ENCODE measurements at places on chromosomes 11 and 22.

DNA sequence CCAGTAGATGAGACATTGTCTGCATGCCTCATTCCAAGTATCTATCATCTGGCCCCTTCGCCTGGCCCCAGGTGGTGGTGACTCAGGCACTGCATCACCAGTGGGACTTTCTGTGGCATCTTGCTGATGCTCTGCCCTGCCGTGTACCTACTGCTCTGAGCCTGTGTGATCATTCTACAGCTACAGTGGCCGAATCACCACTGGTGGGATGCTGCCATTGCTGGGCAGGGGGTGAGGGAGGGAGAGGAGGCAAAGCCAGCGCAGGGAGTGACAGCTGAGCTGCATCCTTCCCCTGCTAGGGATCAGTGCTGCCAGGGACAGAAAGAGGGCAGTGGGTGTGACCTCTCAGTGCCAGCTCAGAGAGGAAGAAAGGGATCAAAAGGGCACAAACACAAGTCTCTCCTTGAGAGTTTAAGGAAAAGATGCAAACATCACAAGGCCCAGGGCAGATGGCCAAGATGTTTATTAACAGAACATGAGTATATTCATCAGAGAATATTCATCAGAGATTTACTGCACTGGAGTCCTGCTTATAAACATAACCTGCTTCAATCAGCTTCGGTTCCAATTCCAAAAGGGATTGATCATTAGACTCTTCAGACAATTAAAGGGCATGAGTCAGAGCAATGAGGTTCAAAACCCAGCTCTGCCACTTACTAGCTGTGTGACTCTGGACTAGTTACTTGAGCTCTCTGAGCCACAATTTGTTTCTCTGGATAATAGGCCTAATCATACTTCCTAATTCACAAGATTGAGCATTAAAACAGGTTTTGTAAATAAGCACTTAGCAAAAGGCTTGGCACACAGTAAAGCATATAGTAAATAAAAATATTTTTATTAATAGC, 109.8 kb downstream of the NAT10 start:
- no peak for DNase-seq

DNA sequence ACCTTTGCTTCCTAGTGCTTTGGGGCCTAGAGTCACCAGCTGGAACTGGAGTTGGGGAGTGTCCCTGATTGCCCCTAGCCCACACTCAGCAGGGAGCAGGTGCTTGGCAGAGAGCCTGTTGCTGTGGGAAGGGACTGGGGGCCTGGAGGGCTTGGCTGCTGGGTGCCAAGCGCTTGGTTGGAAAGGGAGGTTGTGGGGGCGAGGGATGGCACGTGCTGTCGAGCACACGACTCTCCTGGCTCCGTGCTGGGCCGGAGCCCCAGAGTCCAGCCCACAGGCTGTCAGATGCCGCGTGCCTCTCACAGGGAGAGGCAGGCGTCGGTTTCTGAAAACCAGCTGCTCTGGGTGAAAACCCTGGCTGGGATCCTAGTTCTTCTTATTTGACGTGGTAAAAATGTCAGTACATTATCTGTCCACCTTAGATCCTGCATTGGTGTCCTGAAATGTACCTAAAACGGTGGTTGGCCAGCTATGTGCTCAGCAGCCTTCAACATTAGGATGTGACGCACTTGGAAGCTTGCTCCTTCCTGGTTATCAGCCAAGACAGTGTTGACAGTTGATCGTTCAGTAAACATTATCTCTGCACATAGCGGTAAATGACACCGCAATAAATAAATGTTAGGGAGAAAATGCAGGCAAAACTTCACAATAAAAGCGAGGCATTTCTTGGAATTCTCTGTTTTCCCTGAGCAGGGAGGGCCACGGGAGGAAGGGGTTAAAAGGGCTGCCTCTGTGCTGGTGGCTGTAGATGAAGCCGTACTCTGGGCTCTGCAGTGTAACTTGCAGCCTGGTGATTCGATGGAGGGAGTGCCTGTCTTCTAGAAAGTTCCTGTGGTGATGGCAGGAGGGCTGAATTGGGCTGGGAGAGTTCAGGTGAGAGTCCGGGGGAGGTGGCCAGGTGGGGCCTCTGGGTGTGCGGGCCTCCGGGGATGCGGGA, 29.2 kb downstream of the GRAMD4 start:
- DNase-seq = no peak

DNA sequence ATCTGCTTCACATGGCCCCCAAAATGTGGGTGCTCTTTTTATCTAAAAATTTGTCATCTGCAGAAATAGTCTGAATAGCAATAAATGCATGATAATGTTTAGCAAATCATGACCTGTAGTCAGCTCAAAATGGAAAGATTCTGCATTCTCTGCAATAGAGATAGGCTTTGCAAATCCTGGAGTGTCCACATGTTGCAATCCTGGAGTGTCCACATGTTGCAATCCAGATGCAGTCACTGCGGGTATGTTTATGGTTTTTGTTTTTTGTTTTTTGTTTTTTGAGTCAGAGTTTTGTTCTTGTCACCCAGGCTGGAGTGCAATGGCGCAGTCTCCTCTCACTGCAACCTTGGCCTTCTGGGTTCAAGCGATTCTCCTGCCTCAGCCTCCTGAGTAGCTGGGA, 20.2 kb upstream of the LRRC32 start:
- no peak for DNase-seq

- DNase-seq = no peak
Measured at GRCh38 chr11:116281173-116282160, 491.3 kb downstream of the BUD13 start.

- no peak for DNase-seq
Measured at GRCh38 chr11:2530131-2530854, 85.5 kb downstream of the KCNQ1 start.

GRCh38 chr11:1236316-1237127, 13.7 kb downstream of the MUC5B start:
- DNase-seq = no peak

- DNase-seq = no peak
Measured at GRCh38 chr11:78248903-78249302, 60.2 kb downstream of the USP35 start.

DNA sequence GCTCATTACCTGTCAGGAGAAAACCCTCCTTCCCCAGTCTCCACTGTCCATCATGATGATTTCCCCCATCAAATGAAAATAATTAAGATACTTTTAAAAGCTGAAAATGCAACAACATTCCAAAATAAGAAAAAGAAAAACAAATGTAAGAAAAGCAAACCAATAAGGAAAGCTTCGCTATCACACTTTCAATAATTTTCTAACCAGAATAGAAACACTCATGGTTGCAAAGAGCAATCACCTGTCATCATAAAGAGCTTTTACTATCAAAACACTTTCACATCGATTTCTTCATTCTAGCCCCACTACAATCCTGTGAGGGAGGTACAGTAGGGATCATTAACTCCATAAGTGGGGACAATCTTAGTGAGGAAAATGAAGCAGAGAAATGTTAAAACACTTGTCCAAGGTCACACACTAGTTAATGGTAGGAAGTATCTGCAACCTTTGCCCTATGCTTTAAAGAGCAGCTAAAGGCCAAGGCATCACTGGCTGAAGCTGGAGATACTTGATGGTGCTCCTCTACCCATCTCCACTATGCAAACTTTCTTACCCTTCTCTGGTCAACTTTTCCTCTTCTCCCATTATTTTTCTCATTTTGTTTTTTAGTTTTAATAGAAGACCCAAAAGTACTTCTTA, 2.6 kb downstream of the RBM4B start:
- no peak for DNase-seq

DNA sequence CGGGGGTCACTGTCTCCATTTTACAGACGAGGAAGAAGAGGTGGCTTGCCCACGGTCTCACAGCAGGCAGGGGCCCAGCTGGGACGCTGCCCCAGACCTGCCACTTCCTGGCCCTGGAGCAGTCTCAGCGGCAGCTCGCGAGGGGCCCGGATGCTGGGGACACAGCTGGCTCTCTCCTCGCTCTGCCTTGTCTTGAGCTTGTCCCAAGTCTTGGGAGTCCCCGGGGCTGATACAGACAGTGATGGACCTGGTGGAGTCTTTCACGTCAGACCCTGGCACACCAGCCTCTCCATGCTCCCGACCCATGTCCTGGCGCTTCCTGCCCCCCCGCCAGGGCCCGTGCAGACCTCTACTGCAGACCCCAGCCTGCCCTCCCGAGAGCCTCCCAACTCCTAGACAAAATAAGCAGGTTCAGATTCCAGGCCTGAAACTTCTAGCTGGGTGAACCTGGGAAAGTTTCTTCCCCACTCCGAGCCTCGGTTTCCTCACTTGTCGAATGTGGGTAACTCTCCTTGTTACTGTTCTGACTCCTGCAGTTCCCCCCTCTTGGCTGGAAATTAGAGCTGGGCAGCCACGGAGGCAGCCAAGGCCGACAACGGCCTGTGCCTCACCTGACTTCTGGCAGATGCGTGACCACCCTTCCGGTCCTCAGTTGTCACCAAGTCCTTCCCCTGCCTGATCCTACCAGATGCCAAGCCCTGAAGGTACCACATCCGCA, 145.4 kb downstream of the CACNA1I start:
- no peak for DNase-seq

DNA sequence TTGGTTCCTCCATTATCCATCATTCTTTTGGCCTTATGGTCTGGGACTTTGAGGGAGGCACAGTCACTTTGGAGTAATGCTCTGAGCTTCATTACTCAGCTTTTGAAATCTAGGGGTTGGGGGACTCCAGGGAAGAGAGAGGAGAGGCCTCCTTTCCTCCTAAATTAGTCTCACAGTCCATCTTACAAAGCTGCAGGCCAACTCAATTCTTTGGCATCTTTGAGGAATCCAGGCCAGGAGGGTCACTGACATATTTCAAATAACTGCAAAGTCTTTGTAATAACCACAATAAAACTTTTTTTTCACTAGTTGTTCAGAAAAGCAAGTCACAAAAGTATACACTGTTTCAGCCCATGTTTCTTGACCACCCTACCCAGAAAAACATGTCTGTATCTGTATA, 73.3 kb upstream of the FAR1 start:
- no peak for DNase-seq

DNA sequence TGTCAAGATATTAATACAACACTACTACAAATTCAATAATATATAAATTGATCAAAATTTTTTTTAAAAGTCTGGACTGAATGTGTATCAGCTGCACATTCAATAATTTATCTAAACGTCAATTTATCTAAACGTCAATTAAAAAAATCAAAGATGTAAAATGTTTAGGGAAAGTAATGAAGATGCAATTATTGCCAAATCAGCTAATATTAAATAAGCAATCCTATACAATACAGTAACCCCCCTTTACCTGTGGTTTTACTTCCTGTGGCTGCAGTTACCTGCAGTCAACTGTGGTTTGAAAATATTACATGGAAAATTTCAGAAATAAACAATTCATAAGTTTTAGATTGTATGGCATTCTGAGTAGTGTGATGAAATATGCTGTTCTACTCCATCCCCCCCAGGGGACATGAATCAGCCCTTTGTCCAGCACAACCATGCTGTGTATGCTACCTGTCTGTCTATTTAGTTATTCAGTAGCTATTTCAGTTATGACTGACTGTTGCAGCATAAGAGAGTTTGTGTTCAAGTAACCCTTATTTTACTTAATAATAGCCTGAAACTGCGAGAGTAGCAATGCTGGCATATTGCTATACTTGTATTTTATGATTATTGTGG, 72.2 kb downstream of the CWF19L2 start:
- no peak for DNase-seq

GRCh38 chr11:107928767-107929507, 689 bp downstream of the RAB39A start:
- peak; percentile 63 for DNase-seq

- DNase-seq = no peak
Measured at GRCh38 chr11:130601141-130601540, 152.7 kb downstream of the ADAMTS15 start.

- peak; percentile 72 for DNase-seq
Measured at GRCh38 chr11:116853461-116854073, 16.1 kb upstream of the APOA1 start.

DNA sequence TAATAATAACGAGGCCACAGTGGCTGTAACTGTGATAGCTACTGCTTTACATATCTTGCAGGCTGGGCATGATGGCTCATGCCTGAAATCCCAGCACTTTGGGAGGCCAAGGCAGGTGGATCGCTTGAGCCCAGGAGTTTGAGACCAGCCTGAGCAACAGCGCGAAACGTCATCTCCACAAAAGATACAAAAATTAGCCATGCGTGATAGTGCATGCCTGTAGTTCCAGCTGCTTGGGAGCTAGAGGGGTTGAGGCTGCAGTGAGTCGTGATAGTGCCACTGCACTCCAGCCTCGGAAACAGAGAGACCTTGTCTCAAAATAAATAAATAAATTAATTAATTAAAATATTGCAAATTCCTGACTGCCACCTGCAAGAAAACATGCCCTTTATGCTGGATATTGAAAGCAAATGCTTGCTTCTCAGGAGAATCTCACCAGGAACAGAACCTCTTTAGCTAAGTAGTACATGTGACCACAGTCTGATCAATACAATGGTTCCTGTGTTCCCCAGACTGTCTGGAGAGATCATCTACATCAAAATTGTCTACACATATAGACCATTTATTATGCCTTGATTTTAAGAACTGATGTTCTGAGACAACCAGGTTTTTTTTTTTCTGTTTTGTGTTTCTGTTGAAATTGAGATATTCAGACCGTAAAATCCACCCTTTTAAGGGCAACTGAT, 6.3 kb downstream of the ZBTB3 start:
- no peak for DNase-seq

DNA sequence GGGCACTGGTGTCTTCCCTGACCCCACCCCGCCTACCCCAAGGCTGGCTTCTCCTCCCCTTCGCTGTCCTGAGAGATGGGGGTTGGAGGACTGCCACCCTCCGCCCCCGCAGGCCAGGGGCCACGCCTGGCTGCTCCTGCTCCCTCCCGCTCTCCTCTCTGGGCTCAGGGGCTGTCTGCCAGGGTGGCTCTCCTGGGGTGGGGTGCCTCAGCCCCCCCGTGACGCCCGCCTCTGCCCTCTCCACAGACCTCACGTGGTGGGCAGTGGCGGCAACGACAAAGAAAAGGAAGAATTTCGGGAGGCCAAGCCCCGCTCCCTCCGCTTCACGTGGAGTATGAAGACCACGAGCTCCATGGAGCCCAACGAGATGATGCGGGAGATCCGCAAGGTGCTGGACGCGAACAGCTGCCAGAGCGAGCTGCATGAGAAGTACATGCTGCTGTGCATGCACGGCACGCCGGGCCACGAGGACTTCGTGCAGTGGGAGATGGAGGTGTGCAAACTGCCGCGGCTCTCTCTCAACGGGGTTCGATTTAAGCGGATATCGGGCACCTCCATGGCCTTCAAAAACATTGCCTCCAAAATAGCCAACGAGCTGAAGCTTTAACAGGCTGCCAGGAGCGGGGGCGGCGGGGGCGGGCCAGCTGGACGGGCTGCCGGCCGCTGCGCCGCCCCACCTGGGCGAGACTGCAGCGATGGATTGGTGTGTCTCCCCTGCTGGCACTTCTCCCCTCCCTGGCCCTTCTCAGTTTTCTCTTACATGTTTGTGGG, 8.1 kb downstream of the RCOR2 start:
- no peak for DNase-seq

- DNase-seq = no peak
Measured at GRCh38 chr11:86515297-86516094, 140.8 kb downstream of the CCDC81 start.

DNA sequence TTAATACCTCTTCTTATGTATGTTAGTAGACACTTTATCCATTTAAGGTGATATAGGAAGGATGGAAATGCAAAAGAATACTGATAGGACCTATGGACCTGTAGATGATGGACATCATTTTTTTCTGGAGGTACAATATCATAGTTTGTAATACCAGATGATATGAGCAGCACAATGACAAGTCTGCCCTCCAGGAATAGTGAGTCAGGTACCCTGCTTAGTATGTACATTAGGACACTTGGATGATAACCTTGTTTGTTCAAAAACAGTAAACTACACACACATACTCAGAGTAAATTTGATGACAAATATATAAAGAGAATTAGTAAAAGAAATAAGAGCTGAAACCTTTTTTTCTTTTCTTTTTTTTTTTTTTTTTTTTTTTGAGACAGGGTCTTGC, 58.7 kb upstream of the B3GNT6 start:
- no peak for DNase-seq

Measured in germinal center (tissue), 1 donor.